ENCODE measurements at places on chromosomes 12 and 14.

- no peak for DNase-seq
These were observed 2.7 kb upstream of the SEL1L start for GRCh38 chr14:81536241-81536771.

GRCh38 chr12:82787016-82787415 lies 100.3 kb downstream of the TMTC2 start:
- no peak for DNase-seq

DNA sequence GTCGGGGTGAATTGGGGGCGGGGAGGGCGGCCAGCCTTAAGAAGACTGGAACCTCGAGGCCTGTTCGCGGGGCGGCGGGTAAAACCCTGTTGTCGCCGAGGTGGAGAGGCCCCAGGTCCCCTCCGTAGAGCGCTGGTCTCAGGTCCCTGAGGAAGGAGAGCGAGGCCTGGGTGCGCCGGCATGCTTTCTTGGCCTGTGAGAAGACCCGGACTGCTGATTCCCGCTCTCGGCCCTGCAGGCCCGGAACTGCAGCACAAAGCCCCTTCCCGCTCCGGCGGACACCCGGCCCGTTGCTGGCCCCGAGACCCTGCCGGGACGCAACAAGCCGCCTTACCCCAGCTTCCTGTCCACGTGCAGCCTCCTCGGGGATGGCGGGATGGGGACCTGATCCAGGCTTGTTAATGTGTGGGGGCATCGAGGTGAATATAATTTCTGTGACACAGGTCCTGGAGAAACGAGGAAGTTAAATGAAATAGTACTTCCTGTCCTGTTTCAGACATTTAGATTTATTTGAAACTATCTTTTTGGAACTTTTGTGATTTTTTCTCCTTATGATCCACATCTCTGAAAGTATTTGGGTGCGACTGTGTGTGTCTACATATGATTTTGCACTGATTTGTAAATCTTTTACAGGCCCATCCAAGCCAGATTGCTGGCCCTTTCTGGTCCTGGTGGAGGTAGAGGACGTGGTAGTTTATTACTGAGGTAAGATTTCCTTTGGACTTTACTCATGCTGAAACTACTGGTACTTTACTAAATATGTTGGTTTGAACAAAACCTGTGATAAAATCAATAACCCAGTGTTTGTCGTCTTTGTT lies 600 bp downstream of the PNN start:
- DNase-seq, result peak; percentile 62

DNA sequence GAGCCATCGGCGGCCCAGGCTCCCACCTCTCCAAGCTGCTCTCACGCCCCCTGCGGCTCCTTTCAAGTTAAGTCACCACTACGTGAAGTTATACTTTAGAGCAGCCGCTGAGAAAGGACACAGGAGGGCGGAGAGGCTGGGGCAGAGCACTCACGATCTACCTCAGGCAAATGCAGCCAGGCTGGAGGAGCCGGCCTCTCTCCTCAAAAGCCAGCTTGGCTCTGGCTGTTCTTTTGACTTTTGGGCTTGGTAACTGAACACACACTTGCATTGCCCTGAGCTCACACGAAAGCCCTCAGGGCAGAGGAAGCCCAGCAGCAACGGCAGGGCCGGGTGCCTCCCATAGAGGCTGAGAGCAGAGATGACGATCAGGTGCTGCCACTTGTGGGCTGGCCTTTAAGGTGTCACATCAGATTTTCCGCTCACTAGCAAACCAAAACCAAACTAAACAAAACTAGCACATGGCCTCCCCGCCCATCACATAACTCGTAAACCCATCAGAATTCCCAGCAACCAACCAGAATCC lies 75.2 kb downstream of the PITPNM2 start:
- peak; percentile 85 for DNase-seq

DNA sequence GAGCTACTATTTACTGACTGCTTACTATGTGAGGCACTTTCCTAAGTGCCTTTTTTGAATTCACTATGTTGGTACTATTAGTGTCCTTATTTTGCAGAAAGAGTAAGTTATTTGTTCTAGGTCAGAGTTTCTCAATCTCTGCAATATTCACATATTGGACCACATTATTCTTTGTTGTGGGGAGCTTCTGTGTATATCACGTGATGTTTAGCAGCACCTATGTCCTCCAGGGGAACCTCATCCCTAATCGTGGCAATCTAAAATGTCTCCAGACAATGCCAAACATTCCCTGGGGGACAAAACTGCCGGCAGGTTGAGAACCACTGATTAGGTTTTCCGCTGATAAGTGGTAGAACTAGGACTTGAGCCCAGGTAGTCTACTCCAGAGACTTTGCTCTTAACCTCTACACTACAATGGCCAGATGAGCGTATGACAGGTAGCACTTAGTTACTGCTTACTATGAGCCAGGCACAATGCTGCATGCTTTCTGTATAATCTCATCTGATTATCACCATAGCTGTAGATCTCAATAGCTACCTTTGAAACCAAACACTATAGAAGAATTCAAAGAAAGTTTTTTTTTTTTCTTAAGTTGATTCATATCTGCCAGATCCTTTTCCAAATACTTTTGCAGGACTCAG lies 38.9 kb downstream of the NELL2 start:
- DNase-seq, result no peak

- DNase-seq, result no peak
These were observed 38.5 kb upstream of the SFSWAP start for GRCh38 chr12:131672311-131672940.

DNA sequence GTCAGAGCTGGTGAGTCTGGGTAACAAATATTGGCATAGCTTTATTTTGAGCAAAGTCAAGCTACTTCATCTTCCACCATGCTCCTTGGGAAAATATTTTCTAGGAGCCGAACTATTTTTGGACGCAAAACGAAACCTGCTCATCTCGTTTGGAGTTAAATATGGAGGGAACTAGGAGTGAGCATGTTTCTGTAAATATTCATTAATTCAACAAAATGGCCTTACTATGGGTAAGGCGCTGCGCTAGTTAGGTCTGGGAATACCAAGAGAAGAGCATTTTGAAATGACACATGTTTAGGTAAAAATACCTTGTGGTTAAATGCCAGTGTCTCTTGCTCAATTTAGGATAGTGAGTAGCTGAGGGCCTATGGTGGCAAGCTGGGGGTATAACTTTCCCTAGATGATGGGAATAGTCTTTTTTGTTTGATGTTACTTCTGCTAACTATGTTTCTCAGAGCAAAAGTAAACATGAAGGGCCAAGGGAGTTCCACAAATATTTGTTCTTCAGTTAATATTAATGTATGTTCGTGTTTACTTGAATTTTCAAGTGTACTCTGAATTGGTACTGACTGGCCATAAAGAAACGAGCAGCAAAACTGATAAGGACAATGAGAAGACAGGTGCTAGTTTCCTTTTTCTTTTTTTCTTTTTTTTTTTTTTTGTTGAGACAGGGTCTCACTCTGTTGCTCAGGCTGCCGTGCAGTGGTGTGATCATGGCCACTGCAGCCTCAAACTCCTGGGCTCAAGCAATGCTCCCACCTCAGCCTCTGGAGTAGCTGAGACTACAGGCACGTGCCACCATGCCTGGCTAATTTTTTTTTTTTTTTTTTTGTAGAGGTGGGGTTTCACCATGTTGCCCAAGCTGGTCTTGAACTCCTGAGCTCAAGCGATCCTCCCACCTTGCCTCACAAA lies 77.7 kb downstream of the MAP1LC3B2 start:
- no peak for DNase-seq

GRCh38 chr12:19867970-19868369 lies 428.7 kb downstream of the AEBP2 start:
- DNase-seq, result no peak

GRCh38 chr12:53379389-53380103 lies 430 bp upstream of the SP1 start:
- peak; percentile 100 for DNase-seq

GRCh38 chr12:118742431-118742830 lies 238.9 kb upstream of the SRRM4 start:
- DNase-seq, result no peak

- no peak for DNase-seq
These were observed 24.6 kb upstream of the NCOR2 start for GRCh38 chr12:124592050-124592449.

DNA sequence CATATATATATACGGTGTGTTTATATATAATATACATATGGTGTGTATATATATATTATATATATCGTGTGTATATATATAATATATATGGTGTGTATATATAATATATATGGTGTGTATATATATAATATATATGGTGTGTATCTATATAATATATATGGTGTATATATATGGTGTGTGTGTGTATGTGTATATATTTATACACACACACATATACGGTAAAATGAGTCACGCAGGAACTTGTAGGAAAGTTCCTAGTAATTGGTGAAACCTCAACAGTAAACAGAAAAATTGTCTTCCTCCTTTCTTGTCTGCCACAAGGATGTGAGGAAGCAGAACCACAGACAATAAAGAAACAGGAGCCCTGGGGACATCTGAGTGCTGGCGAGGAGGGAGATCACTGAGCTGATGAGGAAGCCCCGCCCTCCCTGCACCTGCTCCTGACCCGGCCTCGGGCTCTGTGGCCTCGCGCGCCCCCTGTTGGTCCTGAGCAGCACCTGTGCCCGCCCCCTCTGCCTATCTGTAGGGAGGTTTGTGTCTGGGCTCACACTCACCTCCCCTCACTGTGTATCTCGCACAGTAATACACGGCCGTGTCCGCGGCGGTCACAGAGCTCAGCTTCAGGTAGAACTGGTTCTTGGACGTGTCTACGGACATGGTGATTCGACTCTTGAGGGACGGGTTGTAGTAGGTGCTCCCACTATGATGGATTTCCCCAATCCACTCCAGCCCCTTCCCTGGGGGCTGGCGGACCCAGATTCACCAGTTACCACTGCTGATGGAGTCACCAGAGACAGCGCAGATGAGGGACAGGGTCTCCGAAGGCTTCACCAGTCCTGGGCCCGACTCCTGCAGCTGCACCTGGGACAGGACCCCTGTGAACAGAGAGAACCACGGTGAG lies 1079.4 kb downstream of the TMEM121 start:
- peak; percentile 85 for DNase-seq

- no peak for DNase-seq
These were observed 23.1 kb downstream of the EEA1 start for GRCh38 chr12:92905811-92906554.

GRCh38 chr14:103343905-103344797 lies 10.1 kb downstream of the EIF5 start:
- no peak for DNase-seq

DNA sequence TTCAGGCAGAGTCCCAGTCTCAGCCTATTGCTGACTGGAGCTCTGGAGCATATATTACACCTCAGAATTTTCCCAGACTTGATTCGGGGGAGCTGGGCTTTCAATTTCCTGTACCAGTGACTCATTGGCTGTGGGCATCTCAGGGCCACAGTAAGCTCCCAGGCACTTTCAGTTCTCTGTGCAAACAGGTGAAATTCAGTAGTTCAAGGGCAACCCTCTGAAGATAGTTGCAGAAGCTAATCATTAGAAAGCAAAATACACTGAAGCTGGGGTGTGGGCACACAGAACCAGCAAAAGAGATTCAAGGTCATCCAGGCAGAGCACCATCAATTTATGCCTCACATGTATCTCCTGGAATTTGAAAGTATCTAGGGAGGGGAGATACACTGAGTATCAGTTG lies 8.1 kb upstream of the NIN start:
- no peak for DNase-seq

DNA sequence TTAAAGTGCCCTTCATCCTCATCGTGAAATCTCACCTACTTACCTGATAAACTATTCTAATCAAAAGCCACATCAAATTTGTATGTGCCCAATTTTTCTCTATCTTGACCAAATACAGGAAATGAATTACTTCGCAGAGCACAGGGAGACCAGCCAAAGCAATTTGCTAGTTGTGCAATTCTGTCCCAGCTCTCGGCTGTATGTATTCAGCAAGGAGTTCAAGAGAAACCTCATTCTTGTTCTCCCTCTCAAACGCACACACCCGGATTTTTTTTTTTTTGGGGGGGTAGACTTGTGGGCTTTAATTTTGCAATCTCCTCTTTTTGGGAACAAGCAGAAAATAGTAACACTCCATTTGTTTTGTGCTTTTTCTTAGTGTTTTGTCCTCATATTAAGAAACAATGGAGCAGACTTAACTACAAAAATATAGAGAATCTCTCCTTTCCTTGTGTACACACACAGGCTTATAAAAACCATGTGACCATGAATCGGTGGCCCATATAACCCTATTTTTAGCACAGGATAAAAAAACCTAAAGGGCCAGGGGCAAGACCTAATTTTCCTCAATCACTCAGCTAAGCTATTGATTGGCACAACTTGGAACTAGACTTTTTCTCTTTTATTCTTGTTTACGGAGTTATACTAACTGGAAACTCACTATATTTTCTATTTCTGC lies 64.2 kb downstream of the MBIP start:
- DNase-seq, result no peak

GRCh38 chr14:56357428-56357827 lies 222.2 kb upstream of the TMEM260 start:
- no peak for DNase-seq

DNA sequence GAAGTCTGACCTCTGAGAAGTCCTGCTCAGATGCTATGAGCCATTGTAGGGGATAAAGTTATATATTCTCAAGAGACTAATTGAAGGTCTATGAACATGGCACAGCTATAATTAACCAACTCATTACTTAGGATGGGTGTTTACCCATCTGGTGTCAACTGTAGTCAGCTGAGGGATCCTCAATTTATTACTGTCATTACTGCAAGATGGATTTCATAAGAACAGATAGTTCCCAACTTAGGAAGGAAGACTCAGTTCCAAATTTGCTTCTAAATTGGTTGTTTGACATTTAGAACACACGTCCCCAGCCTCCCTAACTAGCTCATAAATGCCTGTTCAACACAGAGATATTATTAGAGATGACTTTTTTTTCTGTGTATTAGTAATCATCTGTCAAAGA lies 81.4 kb downstream of the FRMD6 start:
- DNase-seq, result no peak

DNA sequence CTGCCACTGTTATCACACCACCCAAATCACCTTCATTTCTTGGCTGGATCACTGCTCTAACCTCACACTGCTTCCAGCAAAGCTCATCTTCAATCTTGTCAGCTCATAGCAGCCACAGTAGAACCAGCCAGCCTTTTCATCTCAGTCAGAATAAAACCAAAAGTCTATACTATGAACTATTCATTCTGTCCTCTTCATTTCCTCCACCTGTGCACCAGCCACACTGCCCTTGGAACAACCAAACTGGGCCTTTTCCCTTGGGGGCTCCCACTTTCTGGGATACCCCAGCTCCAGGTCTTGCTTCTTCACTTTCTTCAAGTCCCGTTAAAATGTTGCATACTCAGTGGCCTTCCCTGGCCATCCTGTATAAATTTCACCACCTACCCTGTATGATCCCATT lies 234.4 kb upstream of the DAAM1 start:
- no peak for DNase-seq

DNA sequence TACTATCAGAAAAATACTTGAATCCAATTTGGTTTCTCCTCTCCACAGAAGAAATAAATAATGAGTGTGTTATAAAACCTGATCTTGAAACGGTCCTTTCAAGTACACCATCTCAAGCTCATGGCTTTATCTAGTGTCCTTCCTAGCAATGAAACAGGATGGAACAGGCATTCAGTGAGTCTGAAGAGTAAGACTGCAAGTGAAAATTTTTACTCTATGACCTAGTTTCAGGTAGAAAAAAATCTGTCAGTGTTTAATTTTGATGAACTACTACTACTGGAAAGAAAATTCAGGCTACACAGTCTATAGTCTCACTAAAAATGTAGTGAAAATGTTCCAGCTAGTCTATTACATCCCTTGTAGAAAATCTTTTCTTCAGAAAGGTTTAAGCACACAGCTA lies 7.7 kb downstream of the CBX5 start:
- peak; percentile 63 for DNase-seq

GRCh38 chr12:19440019-19440858 lies 947 bp downstream of the AEBP2 start:
- DNase-seq, result peak; percentile 68

- no peak for DNase-seq
These were observed 86.1 kb downstream of the NCOR2 start for GRCh38 chr12:124481257-124481750.

Data from activated CD4-positive, alpha-beta T cell treated with anti-CD3 and anti-CD28 coated beads, Interleukin-10, Interleukin-2, amounts not matched to agents 100 ng/mL and 50 ng/mL, durations not matched to agents 16 hours and 8 hours (primary cell).